ENCODE measurements at places on chromosomes 7 and 10. TPM values are rescaled to one million over a fixed set of nuclear protein-coding genes. Genes with fewer than 3 reads are reported as not detected.

GIGYF1 gene
- 47.4 TPM for total RNA-seq

MEST gene
- 0.68 TPM for total RNA-seq

NMT2 gene
- 45.1 TPM for total RNA-seq

HERC4 gene
- total RNA-seq, result 64.2 TPM

BNIP3 gene
- total RNA-seq, result 62.3 TPM

TMEM139 gene
- total RNA-seq, result 0.73 TPM

PIP gene
- not detected for total RNA-seq

LRGUK gene
- total RNA-seq, result not detected

DNAJC12 gene
- 6.1 TPM for total RNA-seq

ADCK2 gene
- 23.9 TPM for total RNA-seq

All from activated CD4-positive, alpha-beta memory T cell treated with anti-CD3 and anti-CD28 coated beads, Interleukin-2, amount 10 ng/mL, durations not matched to agents 7 days and 5 days (primary cell).